ENCODE measurements at places on chromosomes 4 and X.

DNA sequence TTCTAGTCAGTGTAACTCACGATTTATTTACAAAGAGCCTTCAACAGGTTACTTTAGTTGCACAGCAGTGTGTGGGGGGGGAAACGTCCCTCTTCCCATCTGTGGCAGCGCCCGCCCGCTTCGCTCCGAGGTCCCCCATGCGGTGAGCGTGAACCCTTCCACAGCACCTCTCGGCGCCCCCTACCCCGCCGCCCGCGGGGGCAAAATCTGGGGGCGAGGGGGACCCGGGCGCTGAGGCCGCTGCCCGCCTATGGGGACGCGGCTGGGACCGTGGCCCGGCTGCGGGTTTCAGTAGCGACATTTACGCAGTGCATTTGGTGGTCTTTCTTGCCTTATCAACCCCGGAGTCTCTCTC lies 6.4 kb downstream of the NKX6-1 start:
- peak; percentile 24 for DNase-seq

DNA sequence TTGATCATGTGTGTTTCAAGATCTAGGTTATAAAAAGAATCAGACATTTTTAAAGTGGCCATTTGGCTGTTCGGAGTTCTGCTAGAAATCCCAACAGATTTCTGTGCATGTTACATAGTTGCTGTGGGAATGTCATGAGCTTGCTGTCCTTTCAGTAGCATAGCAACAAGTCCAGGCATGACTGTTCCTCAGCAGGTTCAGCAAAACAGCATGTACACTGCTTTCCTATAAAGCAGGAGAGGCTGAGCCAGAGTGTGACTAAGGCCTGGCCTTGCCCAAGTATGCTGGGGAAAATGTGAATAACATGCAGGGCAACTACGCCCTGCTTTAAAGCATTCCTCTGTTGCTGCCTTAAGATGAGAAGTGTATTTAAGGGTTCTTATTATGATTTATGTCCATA lies 217.1 kb upstream of the SMIM31 start:
- peak; percentile 28 for DNase-seq

- DNase-seq, result no peak
Observed at GRCh38 chr4:101177154-101177553, 170.2 kb downstream of the PPP3CA start.

GRCh38 chrX:41960142-41960541 lies 36.8 kb upstream of the CASK start:
- DNase-seq, result no peak

GRCh38 chr4:5626913-5627312 lies 81.4 kb downstream of the EVC2 start:
- DNase-seq, result no peak

GRCh38 chrX:20015945-20016615 lies 25.2 kb upstream of the BCLAF3 start:
- peak; percentile 22 for DNase-seq

- DNase-seq, result peak; percentile 67
Observed at GRCh38 chr4:52959541-52959940, 97.4 kb downstream of the RASL11B start.

DNA sequence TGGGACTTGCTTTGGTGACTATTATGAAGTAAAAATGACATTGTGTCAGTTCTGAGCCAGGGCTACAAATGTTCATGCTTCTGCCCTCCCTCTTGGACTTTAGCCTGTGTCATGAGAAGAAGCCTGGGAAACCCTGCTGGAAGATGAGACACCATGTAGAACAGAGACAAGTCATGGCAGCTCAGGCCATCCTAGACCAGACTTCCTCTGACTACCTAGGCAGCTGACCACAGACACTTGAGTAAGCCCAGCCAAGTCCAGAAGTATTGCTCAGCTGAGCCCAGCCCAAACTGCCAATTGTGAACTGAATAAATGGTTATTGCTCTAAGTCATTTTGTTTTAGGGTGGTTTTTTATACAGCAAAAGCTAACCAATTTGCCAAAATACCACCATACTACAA lies 467.6 kb upstream of the CNKSR2 start:
- no peak for DNase-seq

DNA sequence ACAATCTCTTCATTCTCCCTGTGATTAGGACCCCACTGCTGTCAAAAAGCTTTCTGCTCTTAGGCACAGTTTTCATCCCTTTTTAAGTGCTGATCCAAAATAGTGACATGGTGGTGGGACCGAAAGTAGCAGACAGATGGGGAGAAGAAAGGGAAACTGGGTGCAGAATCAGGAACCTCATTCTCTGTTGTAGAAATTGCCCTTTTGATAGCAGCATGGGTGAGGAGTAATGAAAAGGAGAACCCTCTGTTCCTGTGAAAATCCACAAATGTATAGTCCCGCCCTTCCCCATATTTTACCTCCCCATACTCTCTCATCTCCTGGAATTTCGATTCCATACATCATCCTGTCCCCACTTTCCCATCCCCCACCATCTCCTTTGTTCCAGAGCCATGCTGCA lies 126.5 kb downstream of the STIM2 start:
- DNase-seq, result no peak

- DNase-seq, result no peak
Observed at GRCh38 chr4:13548059-13548983, 4.0 kb upstream of the NKX3-2 start.

DNA sequence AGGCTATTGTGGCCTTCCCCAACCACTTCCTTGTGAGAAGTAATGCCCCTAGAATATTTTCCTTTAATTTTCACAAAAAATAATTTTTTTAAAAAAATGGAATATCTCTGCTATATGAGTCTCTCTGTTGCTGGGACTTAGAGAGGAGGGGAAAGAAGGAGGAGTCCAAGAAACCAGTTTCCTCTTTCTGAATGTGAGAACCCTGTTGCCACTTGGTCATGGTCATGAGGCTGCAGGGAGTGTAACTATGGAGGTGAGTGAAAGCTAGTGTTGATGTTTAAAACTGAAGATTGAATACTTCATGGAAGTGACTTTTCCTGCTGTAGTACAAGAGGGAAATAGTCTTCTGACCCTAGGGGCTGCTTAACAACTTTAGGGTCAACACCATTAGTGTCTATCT lies 20.4 kb downstream of the KIAA1210 start:
- DNase-seq, result no peak

DNA sequence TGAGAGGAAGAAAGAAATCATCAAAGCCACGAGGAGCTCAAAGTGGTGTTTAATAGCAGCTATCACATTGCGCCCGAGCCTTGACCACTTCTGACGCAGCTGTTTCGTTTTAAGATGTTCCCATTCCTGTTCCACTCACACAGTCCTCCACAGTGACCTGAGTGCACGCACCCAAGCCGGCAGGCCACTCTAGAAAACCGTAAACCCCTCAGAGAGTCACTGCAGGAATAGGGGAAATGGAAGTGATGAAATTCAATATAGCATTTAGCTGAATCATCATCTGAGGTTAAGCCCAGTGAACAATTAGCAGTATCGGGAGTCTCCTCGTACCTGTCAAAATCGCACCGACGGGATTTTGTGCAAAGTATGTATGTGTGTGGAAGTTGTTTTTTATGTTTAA lies 17.9 kb upstream of the HAND2 start:
- peak; percentile 30 for DNase-seq

DNA sequence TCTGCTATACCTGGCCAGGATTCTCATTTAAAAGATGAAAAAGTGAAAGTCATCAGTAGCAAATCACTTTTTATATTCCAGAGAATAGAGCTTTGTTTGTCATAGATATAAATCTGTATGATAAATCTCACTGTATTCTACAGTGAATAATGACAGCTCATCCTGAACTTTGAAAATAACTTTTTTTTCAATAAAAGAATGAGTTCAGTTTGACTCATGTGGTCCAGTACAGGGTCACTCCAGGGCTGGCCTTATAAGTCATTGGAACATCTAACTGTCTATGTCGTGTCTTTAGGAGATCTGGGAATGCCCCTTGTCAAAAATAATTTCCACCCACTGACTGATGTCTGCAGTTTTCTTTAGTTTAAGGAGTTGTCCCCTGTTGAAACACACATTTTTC lies 18.5 kb upstream of the CXCL8 start:
- no peak for DNase-seq

DNA sequence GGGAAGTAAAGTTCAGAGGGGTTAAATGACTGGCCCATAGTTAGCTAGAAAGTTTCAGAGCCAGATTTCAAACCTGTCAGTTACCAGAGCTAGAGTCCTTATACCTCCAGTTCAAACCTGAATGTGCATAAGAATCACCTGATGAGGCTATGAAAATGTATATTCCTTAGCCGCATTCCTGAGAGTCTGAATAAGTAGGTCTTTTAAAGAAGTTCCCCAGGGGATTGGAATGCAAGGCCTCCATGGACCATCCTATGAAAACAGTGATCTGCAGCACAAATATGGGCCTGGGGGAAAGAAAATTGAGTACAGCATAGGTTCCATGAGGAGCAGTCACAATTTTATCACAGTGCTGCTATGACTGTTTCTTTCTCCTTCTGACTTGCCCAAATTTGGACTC lies 263.9 kb upstream of the CXorf66 start:
- DNase-seq, result no peak

DNA sequence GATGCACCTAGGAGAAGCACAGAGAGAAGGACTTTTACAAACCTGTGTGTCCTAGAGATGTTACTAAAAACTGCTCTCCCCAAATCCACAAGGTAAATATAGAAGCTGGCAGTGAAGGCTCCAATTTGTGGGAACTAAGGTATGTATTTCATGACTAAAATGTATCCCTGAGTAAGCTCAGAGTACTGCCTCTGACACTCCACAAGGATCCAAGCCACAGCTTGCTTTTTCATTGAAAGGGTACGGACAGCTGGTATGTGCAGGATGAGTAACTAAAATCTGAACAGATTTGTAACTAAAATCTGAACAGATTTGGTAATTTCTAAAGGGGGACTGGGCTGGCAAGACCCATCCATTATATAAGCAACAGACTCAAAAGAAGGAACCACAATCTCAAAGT lies 187.6 kb downstream of the DCLK2 start:
- DNase-seq, result no peak

DNA sequence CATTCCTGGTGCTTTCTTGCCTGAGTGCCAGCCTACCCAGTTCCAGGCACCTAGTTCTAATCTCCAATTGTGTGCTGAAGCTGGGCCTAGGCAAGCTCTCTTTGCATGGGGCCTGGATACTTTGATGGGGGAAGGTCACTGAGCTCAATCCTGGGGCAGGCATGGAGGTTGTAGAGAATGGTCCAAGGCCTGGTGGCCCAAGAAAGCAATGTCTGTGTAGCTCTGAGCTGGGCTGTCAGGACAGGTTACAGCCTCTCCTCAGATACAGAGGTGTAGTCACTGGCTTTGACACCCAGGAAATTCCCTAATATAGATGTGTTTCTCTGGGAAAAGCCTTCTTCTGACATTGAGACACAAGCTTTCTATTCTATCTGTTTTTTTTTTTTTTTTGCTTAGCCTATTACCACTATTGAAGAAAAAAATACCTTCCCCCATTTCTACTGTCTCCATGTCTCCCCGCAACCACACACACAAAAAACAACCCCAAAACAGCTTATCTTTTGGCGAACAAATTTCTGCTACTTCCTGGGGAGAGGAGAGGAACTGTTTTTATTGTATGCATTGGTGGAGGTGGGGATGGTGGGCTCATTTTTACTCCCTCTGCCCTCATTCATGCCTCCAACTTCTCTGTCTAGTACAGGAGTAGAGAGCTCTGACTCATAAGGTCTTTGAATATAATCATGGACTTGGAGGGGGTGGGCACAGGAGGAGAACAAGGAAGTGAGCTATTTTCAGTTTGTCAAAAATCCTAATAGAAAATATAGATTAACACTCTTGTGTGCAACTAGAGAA lies 66.7 kb upstream of the DHX15 start:
- no peak for DNase-seq

GRCh38 chrX:27555514-27555913 lies 34.6 kb upstream of the DCAF8L2 start:
- DNase-seq, result peak; percentile 19

- DNase-seq, result no peak
Observed at GRCh38 chr4:55364691-55365344, 18.8 kb downstream of the SRD5A3 start.

DNA sequence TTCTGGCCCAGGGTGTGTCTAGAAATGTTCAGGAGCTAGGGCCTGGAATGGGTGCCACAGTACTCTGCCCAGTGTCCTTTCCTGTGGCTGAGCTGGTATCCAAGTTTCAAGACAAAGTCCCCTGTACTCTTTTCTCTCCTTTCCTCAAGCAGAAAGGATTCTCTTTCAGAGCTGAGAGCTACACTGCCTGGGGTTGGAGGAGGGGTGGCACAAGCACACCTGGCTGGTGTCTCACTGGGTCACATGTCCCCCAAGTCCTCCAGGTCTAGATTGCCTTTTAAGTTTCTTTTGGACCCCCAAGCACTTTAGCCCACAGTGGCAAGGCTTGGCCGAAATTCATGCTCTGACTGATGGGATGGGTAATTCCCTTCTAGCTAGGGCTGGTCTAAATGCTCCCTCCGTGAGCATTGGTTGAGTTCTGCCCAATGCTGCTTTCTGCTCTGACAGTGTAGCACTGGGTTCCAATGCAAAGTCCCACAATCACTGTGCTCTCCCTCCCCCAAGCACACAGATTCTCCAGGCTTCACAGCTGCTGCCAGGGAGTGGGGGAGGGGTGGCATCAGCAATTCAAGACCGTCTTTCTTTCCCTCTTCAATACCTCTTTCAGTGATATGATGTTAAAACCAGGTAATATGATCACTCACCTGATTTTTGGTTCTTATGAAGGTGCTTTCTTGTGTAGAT lies 47.8 kb downstream of the BEX3 start:
- DNase-seq, result peak; percentile 22

DNA sequence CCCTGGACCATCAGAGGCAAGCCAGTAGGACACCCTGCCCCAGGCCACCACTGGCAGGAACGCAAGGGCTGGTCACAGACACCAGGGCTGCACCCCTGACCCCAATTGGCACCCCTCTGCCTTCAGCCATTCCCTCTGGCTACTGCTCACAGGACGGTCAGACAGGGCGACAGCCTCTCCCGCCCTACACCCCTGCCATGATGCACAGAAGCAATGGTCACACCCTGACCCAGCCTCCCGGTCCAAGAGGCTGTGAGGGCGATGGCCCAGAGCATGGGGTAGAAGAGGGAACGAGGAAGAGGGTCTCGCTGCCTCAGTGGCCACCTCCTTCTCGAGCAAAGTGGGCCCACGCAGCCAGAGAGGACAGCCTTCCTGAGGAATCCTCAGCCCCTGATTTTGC lies 143.5 kb downstream of the SOWAHB start:
- DNase-seq, result no peak

DNA sequence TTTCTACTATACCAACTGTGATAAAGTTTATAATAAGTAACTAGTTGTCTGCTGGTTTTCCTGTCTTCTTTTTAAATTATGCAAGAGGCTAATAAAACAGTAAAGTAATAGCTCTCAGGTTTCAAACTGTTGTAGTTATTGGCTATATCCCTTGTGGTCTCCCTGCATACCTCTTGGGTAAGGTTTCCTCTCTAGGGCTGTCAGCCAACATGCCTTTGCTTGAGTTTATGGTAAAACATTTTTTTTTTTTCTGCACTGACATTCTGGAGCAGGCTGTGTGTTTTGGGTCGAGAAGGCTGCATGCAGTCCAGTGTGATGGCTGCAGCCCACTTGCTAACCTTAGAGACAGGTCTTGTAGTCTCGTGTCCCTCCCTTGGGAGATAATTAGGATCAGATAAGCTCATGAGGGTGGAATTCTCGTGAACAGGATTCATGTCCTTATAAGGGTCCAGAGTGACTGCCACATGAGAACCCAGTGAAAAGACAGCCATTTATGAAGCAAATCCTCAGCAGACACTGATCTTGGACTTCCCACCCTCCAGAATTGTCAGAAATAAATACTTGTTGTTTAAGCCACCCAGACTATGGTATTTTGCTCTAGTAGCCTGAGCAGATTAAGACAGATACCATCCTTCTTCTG lies 831.2 kb downstream of the CCSER1 start:
- peak; percentile 6 for DNase-seq
